ENCODE measurements at places on chromosomes 6 and 20.

GRCh38 chr6:34982424-34982852 is 93.4 kb downstream of the ANKS1A start:
- no peak for DNase-seq

DNA sequence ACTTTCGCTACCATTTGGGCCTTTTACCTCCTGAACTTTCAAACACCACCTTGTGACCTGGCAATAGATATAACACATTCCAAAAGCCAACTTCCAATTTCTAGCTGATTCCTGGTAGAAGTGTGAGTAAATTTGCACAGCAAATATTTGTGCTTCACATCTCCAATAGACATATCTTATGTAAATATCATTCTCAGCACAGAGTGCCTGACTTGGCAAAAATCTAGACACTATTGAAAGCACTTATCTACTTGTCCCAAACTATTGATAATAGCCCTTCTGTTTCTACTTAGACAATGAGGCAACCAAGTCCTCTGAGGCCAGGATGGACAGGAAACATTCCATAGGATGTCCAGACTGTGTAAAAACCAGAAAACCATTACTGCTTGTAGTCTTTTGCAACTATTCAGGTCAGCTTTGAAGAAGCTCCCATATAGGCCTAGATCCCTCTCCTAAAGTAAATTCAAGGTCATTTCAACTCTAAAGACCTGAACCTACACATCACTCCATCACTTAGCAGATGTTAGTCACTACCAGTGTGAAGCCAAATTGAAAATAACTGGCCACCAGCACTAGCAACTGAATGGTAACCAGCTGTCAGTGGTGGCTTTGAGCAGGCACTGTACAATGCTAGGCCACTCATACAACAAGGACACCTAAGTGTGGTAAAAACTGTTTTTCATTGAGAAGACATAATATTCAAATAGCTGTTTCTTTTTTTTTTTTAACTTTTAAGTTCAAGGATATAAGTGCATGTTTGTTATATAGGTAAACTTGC is 95.3 kb upstream of the RSPO3 start:
- no peak for DNase-seq

GRCh38 chr20:62816884-62817873 is at the start of gene COL9A3:
TSS of gene COL9A3 (plus strand) at chr20:62817050. CDS start at chr20:62817065, 15 bp downstream.
- no peak for DNase-seq

- DNase-seq: no peak
These were observed 61.5 kb downstream of the LYRM4 start for GRCh38 chr6:5199283-5199682.

DNA sequence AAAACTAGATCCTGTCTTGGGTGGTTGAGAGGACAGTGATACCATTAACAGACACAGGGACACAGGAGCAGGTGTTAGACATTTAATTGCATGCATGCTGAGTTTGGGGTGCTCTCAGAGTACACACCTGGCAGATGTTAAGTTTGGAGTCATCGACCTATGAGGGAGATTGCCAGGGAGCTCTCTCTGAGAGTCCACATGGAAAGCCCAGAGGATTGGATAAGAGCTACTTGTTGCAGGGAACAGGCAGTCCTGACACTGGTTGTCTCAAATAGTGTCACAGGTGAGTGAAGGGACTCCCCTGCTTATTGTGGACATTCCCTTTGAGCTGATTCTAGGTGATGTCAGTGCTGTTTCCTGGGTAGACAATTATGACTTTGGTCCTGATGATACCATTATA is 3.1 kb downstream of the ATRN start:
- DNase-seq: no peak

DNA sequence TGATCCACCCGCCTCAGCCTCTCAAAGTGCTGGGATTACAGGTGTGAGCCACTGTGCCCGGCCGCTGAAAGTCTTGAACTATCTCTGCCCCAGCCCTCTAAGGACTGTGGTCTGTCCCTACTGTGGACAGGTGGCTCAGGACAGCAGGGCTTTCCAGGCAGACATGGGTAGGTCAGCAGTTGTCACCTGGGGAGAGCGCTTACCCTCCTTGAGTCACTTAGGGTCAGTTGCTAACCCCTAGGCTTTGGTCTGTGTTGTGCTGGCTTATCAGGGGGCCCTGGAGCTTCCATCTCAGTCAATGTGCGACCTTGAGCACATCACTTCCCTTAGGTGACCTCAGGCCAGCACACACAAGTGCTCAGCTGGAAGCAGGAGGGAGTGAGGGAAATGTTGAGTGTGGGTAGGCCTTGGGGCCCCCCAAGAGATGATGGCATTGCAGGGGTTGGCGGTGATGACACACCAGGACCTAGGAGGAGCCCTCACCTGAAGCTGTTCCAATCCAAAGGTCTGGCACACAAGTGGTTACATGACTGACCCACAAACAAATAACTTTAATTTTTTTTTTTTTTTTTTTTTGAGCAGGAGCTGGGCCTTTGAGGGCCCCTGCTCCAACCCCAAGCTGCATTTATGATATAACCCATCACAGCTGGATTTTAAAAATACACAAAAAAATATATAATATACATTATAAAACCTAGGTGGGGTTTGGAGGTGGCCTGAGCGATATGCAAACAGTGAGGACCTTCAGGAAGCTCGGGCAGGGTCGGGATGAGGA is 5.1 kb downstream of the RPL10A start:
- DNase-seq: no peak
